NCI-H1436 treated with DMSO at 0.1 percent for 48 hours (cell line): ENCODE measurements at places on chromosomes 6 and 20.

GRCh38 chr6:54315656-54316055 lies 7.4 kb downstream of the TINAG start:
- DNase-seq = no peak

DNA sequence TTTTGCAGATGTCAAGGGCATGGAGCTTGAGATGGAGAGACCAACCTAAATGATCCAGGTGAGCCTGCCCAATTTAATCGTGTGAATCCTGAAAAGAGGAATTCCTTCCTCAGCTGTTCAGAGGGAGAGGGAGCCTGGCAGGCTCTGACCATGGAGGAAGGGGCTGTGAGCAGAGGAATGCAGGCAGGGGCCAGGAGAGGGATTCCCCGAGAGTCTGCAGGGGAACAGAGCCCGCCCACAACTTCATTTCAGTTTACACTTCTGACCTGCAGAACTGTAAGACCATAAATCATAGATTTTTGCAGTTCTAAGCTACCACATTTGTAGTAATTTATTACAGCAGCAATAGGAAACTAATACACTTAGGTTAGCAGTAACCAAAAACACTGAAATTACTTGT lies 164.1 kb downstream of the TBXT start:
- no peak for DNase-seq

GRCh38 chr6:99310553-99310952 lies 38.9 kb downstream of the FAXC start:
- no peak for DNase-seq

DNA sequence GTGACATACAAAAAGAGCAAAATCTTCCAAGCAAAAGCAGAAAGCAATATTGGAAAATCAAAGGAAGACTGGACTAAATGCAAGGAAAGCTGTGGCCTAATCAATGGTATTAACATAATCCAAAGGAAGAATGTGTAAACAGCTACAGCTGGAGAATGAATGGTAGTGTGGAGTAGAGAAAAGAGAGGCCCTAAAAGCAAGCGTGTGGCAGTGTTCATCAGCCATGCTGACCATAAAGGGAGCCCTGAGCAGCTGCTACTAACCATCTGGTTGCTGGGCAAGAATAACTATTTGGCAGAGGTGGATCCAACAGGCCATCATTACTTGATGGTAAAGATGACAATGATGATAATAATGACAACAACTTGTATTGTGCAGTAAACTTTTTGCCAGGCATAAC lies 148.5 kb upstream of the BEND6 start:
- DNase-seq = no peak

GRCh38 chr6:41306187-41306854 lies 19.8 kb upstream of the TREM1 start:
- DNase-seq = no peak

DNA sequence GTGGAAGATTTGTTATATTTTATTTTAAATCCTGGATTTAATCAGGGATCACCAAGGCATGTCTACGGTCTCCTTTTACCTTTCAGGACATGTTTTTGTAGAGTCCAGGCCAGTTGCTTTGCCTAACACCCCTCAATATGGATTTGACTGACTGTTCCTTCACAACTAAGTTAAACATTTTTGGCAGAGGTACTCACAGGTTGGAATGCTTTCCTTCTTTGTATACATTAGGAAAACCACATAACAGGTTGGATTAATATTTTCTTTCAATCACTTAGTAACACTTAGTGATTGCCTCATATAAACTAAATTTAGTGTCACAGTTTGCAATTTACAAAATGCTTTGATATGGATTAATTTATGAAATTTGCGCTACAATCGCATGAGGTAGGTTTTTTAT lies 64.5 kb downstream of the IPCEF1 start:
- DNase-seq = no peak

GRCh38 chr20:38429301-38429700 lies 5.8 kb downstream of the SNHG17 start:
- DNase-seq = no peak

DNA sequence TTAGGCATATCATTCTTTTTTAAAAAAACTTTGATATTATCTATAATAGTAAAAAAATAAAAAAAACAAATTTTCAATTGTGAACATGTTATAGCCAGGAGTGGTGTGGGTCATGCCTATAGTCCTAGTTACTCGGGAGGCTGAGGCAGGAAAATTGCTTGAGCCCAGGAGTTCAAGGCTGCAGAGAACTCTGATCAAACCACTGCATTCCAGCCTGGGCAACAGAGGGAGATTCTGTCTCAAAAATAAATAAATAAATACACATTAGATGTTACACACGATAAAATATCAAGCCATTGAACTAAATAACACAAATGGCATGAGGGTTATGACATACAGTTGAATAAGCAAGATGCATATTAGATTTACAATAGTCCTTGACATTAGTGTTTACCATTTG lies 27.9 kb upstream of the MYMX start:
- DNase-seq = no peak

DNA sequence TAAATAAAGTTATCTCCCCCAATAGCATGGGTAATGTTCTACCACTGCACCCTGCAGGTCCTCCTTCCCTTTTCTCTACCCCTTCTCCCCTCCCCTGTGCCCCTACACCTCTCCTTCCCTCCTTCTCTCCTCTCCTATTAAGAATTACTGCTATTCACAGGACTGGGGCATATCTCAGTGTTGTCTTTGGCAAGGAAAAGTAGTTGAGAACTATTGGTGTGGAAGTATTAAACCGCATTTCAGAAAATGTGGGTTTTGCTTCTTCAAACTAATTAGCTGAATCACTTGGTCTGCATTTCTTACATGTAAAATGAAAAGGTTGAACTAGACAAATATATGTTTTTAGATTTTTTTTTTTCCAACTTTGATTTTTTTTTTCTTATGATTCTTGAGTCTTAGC lies 296.3 kb downstream of the CDKAL1 start:
- DNase-seq = no peak

DNA sequence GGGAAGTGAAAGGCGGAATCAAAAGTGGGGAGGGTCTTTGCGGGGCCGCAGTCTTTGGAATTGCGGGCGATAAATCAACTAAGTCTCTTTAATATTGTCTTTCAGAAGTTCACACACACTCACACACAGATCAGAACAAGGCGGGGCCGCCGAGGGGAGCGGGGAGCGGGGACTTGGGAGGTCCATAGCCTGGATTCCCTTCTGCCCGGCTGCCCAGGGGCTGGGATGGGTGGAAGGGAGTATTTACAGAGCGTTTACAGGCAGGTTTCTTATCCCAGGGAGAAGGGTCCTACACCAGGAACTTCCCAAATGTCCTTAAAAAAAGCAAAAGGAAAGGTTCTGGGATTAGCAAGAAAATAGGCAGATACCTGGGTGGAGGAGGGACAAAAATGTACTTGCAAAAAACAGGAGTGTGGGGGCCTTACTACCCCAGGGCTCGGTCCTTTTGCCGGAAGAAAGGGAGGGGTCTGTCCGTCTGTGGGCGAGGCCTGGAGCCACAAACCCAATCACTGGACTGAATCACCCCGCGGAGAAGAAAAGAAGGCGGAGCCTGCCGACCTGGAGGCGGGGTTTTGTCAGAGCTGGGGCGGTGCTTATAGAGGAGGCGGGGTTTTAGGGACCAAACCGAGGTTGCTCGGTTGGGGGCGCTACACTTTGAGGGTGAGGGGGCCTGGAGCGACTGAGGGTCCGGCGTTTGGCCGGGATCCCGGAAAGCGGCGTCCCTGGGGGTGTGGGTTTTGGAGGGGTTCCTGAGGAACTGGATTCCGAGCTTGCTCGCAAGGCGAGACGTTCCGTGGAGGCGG lies 3.2 kb downstream of the PRRT1 start:
- DNase-seq = no peak

- no peak for DNase-seq
Observed at GRCh38 chr6:56513631-56514030, 129.1 kb downstream of the DST start.

DNA sequence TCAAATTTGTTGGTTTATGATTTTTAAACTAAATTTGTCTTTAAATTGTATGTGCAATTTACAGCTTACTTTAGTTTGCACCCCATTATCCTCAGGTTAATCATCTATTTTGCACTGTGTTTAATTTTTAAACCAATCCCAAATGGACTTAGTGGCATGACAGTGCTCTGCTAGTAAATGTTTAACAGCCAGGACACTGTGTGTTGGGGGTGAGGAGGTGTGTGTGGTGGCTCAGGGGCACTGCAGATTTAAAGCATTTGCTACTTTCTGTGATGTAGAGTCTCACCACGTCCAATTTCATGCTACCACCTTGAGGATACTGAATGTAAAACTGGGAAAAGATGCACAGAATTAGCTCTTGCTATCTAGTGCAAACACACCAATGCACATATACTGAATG lies 225.7 kb downstream of the HAO1 start:
- DNase-seq = no peak

- DNase-seq = no peak
Observed at GRCh38 chr6:56432194-56432593, 184.8 kb upstream of the COL21A1 start.

DNA sequence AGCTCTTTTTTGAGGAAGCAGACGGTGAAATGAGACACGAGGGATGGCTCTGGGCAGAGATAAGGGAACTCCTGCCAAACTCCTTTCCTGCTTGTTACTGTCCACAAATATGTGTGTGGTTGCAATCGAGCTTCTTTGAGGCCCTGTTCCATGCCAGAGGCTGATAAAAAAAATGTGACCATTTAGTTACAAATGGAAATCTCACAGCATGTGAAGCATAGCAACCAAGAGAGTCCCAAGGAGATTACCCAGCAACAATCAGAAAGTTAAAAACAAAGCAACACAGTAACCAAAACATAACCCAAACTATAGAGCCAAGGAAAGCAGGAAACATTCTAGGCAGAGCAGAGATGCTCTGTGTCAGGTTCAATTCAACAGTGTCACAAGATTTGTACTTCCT lies 35.4 kb upstream of the HMGN3 start:
- no peak for DNase-seq

- no peak for DNase-seq
Observed at GRCh38 chr20:49384437-49385434, 97.7 kb downstream of the KCNB1 start.

DNA sequence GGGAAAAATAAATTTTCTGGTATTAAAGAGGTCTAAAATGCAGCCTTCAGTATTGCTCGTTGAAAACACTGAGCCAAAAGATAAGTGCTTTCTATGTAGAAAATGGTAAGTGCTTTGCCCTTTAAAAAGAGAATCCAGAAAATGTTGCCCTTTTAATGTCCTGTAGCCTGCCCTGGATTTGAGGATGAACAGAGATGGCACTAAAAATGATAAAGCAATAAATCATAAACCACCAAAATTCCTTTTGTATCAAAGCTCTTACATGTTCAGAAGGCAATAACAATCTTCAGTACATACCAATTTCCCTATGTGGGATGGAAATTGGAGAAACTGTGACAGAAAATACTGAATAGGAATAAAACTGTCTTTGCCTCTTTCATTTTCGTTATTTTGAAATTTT lies 405.8 kb downstream of the PHF3 start:
- DNase-seq = no peak

DNA sequence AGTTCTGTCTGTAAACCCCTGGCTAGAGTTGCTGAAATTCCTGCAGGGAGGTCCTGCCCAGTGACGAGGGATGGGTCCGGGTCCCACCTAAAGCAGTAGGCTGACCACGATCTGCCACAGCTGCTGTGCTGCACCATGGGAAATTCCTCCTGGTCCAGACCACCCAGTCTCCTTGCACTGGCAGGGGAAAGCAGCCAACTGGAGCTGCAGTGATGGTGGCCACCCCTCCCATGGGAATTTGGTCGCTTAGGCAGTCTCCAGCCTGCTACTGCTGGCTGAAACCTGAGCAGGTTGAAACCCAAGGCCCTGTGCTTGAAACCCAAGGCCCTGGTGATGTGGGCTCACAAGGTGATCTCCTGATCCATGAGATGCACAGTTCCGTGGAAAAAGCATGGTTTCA lies 23.9 kb upstream of the MOXD1 start:
- DNase-seq = no peak

DNA sequence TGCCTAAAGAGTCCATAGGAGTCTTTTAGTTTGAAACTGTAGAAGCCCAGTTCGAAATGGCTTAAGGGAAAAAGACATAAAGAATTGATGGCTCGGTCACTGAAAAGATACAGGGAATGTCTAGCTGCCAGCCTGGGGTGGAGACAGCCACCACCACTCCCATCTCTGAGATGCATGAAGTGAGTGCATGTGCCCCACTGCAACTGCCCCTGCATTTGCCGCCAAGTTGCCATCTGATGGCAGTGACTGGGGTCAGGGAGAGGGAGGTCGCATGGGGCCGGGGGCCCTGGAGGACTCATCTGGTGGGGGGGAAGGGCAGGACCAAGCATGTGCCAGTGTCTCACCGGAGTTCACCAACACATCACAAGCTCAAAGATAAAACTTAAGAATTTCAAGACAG lies 385.8 kb upstream of the SULF2 start:
- DNase-seq = no peak

DNA sequence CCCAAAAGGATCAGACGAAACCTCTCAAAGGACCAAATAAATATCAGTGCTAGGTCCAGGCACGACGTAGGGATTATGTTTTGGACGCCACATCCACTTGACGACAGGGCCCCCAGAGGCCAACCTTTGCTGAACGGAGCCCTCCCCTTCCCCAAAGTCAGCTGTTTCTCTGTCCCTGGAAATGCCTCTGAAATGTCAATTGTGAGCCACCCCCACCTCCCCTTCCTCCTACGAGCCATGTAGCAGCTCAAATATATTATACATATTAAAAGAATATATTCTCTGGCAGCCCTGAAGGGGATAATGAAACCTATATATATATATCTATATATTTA lies 39.6 kb upstream of the BLCAP start:
- no peak for DNase-seq

DNA sequence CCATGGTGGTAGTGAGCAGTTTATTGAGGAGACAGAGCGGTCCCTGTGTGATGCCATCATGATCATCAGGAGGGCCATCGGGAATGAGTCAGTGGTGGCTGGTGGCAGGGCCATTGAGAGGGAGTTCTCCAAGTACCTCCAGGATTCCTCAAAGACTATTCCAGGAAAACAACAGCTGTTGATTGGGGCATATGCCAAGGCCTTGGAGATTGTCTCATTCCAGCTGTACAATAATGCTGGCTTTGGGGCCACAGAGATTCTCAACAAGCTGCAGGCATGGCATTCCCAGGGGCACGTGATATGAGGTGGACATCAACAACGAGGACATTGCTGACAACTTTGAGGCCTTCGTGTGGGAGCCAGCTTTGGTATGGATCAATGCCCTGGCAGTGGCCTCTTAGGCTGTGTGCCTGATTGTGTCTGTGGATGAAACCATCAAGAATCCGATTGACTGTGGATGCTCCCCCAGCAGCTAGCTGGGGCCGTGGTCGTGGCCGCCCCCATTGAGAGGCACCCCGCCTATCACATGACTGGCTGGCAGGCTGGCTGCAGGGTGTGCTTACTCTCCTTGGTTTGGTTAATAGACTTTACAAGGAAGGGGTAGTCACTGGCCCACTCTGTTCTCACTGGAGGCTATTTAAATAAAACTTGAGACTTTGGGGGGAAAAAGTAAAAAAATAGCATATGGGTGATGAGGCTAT lies 16.7 kb downstream of the RAET1E start:
- DNase-seq = no peak

- no peak for DNase-seq
Observed at GRCh38 chr20:50101887-50102286, 11.1 kb downstream of the UBE2V1 start.
